Stimulated activated CD4-positive, alpha-beta T cell treated with anti-CD3 and anti-CD28 coated beads, Interleukin-1b, Interleukin-23, amount 100 ng/mL, for 48 hours (primary cell): ENCODE measurements at places on chromosomes 1 and 21.
A peak's percentile ranks its signal among the peaks of the same experiment; 100 is the strongest.

GRCh38 chr1:53651356-53651755, 87.6 kb downstream of the GLIS1 start:
- DNase-seq, result no peak

DNA sequence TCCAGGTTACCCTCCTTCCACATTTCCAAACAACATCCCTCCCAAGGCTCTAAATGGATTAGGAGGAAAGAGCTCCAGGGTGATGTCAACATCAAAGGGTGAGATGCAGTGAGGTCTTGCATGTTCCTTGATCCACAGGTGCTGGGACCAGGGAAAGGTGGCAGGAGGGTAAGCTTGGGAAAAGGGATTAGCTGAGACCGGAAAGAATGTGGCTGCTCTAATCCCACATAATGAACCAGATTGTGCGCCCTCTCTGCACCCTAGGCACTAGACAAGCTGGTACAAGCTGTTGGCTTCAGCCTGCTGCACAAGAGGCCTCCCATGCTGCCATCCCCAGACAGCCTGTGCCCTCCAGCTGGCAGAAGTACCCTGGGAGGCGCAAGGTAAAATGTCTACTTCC, 34.9 kb downstream of the PLXNA2 start:
- DNase-seq, result no peak

GRCh38 chr1:18949686-18950400, 6.6 kb downstream of the IFFO2 start:
- peak; percentile 31 for DNase-seq

- DNase-seq, result no peak
Observed at GRCh38 chr1:230334447-230334837, 91.7 kb downstream of the PGBD5 start.

- no peak for DNase-seq
Observed at GRCh38 chr1:4267381-4268261, 367.5 kb upstream of the C1orf174 start.

DNA sequence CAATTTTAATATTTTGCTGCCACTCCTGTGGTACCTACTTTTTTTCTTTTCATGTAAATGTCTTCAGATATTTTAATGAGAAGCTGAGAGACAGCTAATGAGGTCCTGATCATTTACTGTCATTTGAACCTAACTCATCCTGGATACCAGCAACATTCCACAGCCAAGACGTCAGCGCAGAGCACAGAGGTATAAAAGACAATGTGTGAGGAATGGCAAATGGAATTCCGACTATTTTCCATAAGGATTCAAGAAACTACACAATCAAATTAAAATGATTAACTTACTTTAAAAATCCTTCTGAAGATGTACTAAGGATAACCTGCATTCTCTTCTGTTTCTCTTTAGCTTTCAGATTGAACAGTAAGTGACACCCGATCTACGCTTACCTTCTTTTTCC, 38.8 kb downstream of the HEATR1 start:
- DNase-seq, result no peak

DNA sequence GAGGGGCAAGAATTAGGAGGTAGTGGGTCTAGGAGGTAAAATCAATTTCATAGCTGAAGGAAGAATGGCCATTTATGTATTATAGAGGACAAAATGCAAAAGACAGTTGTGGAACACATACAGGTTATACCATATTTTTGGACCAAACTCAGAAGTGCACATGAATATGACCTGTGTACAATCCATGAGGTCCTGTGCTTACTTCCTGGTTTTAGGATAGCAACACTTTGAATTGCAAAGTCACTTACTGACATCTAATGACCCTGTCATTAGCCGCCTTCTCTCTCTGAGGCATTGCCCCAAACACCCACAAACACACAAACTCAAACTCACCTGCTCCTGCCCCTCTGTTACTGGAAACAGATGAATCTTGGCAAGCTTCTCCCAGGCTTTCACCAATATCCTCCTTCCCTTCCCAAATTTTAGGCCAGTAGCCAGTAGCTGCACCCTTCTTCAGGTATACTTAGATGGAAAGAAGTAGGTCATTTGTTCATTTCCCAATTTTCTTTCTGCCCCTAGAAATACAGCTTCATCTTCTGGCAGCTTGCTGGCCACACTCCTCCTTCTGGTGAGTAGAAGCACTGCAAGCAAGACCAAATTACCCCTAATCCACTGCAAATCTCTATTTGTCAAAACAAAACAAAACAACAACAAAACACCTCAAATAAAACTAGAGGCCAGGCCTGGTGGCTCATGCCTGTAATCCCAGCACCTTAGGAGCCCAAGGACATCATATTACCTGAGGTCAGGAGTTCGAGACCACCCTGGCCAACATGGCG, 13.7 kb upstream of the RPL5 start:
- DNase-seq, result no peak

GRCh38 chr1:185654952-185655314, 79.3 kb upstream of the HMCN1 start:
- DNase-seq, result no peak

DNA sequence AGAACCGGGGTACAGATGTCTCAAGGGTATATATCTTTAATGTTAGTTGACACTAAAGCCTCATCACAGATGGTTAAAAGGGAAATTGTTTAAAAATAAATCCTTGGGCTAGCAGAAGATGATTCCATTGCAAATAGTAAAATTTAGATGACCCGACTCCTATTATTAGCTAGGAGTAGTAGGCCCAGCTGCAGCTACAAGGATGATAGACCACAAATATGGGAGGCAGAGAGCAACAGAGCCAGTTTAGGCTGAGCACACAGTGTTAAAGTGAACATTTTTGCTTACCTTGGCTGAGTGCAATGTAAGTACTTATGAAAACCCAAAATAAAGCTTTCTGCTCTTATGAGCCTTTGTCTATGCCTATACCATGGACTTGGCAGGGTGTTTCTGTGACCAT, 100.5 kb upstream of the COL11A1 start:
- DNase-seq, result no peak

- no peak for DNase-seq
Observed at GRCh38 chr1:202235003-202235660, 41.5 kb downstream of the LGR6 start.

- no peak for DNase-seq
Observed at GRCh38 chr1:74775735-74776134, 42.8 kb downstream of the TYW3 start.
